ENCODE measurements at places on chromosomes 12 and 14.

DNA sequence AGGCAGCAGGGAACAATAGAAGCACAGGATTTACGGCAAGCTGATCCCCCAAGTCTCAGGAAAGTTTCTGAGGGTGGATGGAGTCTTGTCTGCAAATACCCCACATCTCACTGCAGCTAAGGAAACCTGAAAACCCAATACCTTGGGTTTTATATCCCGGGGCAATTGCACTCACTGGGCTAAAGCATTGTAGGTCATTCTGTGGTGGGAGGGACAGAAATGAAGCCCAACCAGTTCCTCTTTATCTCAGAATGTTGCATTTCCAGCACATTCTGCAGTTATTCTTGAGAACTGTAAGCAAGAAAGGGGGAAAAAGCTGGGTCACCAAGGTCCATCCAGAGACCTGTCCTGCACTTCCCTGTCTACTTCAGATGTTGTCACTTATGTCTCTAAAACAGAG is 39.8 kb downstream of the C12orf42 start:
- DNase-seq, result no peak

- DNase-seq, result no peak
Measured at GRCh38 chr14:73695997-73696396, 18.2 kb downstream of the PNMA1 start.

DNA sequence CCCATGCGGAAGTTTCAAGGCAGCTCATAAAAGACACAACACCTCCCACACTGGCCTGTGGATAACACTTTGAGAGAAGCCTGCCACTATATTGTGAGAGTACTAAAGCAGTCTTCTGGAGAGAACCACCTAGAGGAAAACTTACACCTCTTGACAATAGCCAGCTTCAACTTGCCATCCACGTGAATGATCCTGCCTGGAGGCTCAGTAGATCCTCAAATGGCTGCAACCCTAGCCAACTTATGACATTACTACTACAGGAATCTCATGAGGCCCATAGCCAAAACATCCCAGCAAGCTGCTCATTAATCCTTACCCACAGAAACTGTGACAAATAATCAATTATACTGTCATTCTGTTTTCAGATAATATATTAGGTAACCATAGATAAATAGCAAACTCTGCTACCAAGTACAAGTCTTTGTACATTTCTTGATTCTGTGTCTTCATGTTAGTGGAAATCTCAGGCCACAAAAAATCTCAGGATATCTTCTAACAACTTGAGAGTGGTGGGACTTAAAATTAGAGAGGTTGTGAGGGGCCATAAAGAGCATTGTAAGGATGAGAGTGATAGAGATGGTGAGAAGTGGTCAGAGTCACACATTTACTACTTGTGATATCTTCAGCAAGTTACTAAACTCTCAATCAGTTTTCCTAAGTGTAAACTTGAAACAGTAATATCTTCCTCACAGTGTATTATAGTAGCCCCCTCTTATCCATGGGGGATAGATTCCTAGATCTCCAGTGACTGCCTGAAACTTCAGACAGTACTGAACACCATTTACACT is 368.0 kb downstream of the C12orf50 start:
- no peak for DNase-seq

DNA sequence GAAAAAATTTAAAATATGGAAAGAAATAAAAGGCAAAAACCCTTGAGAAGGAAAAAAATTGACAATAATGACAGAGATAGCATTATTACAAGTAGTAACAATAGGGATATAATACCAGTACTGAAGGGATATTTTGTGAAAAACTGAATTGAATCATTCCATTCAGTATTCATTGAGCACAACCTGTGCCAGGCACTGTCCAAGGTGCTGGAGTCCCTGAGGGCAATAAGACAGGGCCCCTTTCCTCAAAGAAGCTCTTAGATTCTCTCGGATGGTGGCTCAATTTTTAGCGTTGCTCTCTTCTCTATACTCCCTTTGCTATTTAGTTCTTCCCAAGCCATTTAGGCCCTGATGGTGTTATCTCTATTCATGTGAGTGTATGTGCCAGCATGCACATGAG is 34.3 kb upstream of the GAS2L3 start:
- no peak for DNase-seq

DNA sequence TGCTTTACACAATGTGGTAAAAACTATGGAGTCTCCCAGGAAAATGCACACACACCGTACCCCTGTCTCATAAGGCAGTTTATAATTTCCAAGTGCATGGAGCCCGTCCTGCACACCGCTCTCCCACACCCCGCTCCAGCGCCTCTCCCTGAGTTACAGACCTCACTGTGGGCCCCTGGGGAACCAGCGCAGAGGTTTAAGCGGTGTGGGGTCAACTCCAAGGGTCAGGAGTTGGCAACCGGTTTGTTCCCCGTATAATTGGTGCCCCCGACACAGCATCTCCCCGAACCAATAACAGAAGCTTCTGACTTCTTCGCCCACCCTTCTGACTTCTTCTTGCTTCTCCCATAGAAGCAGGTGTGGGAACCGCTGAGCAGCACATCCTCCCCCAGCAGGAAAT is 58.4 kb upstream of the DDX11 start:
- DNase-seq, result no peak

- no peak for DNase-seq
Measured at GRCh38 chr12:114671443-114672411, 12.2 kb downstream of the TBX3 start.

DNA sequence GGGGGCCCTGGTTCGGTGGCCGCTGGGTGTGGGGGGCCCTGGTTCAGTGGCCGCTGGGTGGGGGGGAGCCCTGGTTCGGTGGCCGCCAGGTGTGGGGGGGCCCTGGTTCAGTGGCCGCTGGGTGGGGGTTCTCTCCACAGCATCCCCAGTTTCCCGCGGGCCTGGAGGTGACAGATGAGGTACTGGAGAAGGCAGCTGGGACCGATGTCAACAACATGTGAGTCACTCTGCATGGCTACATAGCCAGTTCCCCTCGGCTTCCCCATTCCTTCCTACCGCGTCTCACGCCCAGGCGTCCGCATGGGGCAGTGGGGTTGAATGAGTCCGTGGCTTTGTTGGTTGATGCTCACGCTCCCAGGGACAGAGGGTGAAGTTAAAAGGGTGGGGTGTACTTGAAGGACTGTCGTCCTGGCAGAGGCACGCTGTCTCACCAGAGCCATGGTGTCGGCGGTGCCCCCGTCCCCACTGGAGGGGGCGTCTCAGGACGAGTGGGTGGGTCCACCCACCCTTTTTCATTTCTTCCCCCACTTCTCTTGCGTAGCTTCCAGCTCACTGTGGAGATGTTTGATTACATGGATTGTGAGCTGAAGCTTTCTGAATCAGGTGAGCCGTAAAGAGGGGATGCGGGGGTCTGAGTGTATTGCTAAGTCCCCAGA is 15.6 kb downstream of the HIP1R start:
- no peak for DNase-seq

DNA sequence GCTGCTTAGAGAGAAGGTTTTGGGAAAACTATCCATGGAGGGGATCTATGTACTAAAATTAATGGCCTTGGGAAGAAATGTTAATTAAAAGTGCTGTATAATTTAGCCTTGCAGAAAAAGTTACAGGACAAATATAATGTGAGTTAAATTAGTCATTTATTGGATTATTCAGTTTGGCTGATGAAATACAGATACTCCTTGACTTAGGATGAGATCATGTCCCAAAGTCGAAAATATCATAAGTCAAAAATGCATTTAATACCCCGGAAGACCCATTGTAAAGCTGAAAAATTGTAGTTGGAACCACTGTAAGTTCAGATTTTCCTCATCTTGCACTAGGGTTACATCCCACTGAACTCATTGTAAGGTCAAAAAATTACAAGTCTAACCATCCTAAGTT is 9.7 kb downstream of the RTRAF start:
- DNase-seq, result no peak

- no peak for DNase-seq
Measured at GRCh38 chr12:48651681-48652080, 30.4 kb downstream of the KANSL2 start.

DNA sequence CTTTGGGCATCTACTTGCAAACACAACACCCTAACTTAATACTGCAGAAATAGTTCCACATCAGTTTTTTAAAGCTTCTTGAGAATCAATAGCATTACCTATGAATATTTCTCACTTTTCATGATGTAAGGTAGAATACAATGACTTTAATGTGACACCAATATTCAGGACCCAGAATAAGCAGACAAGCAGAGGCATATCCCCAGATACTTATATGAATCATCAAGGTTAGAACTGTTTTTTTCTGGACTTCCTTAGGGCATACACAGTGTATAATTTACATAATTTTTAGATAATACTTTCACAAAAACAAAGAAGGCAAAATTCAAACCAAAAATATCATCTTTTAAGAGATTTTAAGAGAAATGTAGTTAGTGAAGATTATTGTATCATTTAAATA is 885.8 kb downstream of the FSCB start:
- no peak for DNase-seq

GRCh38 chr14:83909507-83909906 is 1620.4 kb upstream of the FLRT2 start:
- DNase-seq, result no peak

DNA sequence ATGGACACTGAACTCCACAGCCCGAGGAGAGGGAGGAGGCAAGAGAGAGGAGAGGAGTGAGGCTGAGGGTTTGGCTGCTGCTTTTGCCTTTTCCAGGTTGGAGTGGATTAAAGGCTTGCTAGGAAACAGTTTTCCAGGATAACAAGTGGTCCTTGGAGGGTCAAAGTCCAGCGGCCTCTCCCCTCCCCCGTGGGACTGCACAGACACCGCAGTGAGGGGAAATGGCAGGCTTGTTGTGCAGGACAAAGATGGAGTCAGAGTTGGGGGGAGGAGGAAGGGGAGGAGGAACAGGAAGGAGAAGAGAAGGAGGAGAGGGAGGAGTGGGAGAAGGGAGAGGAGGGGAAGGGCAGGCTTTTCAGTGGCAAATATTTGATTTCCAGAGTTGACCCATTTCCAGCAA is 245.5 kb downstream of the RBM19 start:
- no peak for DNase-seq

DNA sequence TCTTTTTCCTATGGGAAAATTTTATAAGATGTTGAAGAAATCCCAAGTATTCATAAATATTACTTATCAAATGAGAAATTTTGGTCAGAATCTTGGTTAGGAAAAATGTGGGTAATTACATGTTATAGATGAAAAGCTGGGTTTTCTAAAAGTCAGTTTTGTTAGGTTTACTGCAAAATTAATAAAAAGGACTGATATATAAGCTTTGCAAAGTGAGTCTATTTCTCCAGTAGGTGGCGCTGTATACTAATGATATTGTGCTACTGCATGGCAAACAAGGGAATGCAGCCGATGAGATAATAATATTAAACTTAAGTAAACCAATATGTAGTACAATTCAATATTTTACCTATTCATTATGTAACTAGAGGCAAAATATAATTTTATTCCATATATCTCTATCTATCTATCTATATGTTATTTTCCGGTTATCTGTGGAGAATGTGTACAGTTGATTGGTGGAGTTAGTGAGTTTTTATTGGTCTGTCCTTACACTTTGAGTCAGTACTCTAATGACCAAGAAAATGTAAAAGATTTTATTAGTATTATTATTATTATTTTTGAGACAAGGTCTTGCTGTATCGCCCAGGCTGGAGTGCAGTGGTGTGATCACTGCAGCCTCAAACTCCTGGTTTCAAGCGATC is 32.9 kb downstream of the MIPOL1 start:
- DNase-seq, result no peak

DNA sequence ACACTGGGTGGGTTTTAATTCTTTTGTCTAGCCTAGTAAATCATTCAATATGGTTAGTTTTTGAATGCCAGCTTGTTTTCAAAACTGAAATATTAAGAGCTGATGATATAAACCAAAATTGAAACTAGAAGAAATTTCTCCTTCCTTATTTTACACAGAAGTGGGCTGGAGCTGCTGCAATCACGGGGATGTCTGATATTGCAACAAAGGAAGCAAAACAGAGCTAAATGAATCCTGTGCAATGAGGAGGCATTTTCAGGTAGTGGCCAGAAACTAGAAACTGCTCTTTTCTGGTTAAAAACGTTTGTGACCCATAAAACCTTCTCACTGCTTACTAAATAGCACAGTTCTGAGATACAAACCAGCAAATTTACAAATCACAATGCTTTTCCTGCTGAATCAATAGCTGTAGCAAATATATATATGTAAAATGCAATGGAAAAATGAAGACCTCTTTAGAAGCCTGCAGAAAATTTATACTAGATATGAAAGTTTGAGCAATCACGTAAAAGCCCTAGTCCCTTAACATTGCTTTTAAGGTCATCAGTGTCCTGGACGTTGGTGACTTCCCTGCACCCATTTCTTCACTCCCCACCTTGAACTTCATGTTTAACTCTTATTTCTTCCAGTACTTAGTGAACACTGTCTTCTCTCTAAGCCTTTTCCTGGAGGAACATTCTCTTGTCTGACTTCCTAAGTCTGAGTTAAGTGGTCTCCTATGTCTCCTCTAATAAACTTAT is 15.9 kb upstream of the LRRK2 start:
- no peak for DNase-seq

GRCh38 chr12:113655479-113655878 is 183.8 kb upstream of the LHX5 start:
- DNase-seq, result no peak

- no peak for DNase-seq
Measured at GRCh38 chr12:44827832-44828438, 48.2 kb downstream of the NELL2 start.

DNA sequence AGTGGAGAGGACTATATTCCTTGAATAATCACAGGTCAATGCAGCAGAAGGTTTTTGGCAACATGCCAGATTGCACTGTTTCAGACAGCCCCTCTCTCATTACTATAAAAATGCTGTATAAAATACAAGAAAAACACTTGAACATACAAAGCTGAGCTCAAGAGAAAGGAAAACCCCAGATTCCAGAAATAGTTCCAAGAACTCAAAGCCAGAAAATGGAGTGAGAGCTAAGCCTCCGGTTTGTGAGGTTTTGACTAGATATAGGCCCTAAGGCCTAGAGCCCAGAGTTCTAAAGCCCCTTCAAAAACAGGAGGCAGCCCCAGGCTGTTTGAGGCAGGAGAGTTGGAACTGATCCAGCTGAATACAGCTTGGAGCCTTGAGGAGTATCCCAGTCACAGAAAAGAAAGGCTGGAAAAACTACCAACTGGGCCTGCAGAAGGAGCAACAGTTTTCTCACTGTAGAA is 29.4 kb upstream of the ACTN1 start:
- no peak for DNase-seq

DNA sequence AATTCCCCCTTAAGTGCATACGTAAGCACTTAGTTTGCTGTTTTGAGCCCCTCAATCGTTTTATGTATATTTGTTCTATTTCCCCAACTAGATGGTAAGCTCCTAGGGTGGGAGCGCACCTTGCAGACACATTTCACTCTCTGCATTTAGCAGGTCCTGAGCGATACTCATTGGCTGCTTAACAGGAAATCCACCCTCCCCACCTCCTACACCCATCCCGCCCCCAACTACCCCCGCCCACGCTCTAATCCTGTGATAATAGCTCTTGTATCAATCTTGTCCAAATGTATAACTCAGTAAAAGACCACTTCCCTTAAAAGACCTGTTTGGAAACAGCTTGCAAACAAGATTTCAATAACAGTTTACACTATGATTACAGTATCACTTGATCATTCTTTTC is 8.1 kb downstream of the LPAR5 start:
- no peak for DNase-seq

DNA sequence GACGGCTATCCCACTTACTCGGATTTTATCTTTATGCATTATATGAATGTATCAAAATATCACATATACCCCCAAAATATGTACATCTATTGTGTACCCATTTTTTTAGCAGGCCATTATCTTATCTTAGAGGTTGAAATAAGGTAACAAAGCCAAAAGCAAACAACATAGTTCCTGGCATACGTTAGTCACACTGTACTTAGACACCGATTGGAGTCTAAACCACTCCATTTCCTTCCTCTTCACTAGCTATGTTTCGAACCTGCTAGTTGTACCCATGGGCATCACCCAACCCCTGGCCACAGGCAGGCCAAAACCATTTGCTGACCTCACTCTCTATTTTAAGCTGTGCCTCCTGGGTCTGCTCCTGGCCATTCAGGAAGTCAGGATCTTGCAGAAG is 66.3 kb downstream of the GRIN2B start:
- DNase-seq, result no peak
